Esophagus muscularis mucosa (tissue), 4 donors: ENCODE measurements at places on chromosomes 7 and 10.

GRCh38 chr10:79351332-79351731, 4.1 kb downstream of the PPIF start:
- no peak for DNase-seq

GRCh38 chr7:64870656-64871055, 32.4 kb upstream of the ZNF273 start:
- peak; percentile 74 for DNase-seq

- DNase-seq: no peak
Observed at GRCh38 chr7:134210227-134210626, 83.1 kb downstream of the LRGUK start.

DNA sequence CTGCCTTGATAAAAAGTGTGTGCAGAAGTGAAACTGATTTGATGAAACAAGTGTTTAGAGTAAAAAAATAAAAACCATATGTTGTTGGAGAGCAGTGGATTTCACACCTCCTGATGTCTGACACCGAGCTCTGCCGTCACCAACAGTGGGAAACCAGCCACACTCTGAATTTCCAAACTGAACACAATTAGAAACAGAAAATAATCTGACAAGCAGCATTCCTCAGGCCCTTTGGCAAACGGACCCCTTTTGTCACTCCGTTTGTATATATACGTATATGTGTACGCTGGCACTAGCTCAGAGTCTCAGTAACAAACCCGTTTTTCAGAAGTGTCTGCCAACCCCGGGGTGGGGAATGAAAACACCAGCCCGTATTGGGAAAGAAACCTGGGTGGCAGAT, 32.4 kb downstream of the TACC2 start:
- no peak for DNase-seq

DNA sequence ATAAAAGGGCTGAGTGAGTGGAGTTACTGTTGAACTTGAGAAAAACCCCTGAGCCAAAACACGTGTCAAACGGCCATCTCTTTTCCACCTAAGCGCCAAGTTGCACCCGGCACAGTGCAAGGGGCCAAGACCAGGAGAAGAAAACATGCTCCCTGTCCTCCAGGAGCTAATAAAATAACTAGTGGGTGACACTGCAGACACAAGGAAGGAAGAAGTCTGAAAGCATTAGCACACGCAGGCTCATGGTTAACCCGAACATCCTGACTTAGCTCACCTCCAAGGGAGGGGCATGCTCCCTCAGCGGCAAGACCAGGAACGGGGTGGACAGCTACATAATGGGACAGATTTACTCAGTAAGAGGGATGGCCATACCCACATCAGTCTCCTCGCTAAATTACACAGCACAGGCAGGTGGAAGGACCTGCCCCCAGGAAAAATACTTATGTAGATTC, 65.0 kb downstream of the PIP4K2A start:
- no peak for DNase-seq

DNA sequence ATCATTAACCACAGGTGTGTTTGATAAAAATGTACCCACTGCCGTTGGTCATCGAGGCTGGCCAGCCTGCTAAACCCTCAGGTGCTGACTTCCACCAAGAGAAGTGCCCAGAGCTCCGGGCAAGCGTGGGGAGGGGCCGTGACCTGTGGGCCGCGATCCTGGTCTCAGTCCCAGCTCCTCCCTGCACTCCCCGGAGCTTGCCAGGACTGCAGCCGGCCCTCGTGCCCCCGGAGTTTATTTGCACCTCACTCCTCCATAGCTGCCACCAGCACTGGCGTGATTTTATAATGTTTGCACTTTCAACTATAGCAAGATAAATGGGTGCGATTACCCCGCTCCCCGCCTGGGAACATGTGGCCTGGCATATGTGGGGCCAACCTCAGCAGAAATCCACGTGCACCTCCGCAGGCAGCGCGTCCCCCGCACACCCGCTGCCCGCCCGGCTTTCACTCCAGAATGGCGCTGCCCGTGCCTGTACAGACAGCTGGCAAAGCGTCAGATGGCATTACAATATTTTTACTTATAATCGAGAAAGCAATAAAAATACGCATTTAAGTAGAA, 30.8 kb downstream of the UNCX start:
- DNase-seq: no peak

DNA sequence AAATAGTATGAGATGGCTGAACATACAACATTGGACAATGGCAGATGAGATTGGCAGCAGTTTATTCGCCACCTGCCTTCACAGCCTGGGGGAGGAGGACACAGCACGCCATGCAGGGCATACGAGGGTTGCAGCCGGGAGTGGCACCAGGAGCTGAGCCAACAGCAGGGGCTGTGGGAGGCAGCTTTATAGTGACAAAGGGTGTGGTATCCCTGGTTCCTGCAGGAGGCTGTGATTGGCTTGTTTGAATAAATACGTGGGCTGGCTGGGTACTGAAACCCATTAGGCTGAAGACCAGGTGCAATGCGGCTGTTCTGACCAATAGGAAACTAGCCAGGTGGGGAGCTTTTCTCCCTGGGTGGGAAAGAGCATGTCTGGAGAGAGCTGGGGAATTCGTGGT, 68.9 kb upstream of the LEP start:
- DNase-seq: no peak

DNA sequence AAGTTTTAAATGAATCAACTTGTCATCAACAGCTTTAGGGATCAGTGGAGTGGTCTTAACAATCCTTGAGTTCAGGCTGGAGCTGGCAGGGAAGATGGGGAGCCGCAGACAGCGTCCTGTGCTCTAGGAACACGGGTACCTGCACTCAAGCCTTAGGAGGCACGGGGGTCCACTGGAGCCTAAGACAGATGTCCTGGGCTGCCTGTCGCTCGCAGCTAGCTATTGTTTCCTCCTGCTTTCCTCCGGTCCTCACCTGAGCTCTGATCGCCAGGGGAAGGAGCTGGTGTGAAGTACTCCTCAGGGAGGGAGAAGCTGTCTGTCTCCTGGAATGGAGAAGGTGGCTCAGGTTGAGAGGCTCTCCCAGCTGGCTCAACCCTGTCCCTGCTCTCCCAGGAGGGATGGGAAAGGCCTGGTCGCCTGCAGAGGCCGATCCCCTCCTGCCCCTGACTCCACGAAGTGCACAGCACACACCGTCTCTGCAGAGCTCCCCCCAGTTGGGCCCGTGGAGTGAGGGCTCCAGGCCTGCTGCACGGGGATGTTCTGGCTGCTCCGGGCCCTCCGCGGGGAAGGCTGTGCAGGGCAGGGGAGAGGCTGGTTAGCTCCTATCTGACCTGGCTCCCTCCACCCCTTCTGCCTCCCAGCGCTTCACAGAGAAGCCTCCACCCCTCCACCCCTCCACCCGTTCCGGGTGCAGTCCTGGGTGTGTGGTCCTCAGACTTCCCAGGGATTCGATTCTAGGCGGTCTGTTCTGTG, 14.5 kb upstream of the PYROXD2 start:
- no peak for DNase-seq

- no peak for DNase-seq
Observed at GRCh38 chr7:21526007-21526406, 16.8 kb upstream of the DNAH11 start.

- DNase-seq: no peak
Observed at GRCh38 chr10:49243139-49243538, 54.9 kb upstream of the TMEM273 start.

- no peak for DNase-seq
Observed at GRCh38 chr7:157255201-157255606, 81.6 kb upstream of the DNAJB6 start.

GRCh38 chr7:37247861-37248260, 200.8 kb downstream of the ELMO1 start:
- DNase-seq: no peak

- no peak for DNase-seq
Observed at GRCh38 chr10:104127411-104127810, 5.4 kb downstream of the SFR1 start.

DNA sequence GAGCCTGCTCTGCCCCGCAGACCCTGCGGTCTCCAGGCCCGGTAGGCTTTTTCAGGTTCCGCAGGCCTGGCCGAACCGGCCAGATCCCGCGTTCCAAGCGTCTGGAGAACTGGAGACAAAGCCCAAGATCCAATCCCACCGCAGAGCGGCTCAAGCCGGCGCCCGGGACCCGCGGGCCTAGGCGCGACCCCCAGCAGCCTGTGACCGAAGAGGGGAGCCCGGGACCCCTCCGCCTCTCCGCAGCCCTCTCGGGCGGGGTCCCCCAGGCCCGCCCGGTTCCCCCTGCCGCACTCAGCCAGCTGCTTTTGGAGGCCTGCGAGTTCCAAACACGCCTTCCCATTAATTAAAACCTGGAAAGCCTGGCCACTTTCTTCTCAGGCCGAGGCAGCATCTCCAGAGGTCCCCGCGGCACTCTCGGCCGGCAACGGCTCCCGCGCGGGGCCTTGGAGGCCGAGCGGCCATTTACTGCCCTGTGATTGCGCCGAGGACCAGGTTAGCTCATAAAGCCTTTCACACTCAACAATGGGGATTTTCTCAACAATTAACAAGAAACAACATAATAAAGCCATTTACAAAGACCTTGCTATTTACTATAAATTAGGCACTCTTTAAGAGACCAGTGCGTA, 16.7 kb downstream of the SKIDA1 start:
- DNase-seq: no peak

DNA sequence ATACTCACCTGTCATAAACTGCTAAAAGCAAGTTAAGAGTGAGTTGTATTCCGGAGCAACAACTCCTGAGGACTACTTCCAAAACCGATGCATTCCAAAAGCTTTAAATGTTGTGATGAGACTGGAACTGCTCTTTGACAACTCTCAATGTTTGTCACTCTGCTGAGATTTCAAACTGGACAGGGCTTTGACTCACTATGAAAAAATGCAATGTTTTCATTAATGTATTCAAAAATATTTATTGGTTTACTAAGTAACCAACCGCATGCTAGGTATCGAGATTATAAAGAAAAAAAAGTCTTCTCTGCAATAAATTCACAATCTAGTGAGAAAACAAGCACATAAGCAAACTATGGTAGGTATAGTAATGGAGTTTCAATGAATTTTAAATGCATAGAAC, 107.9 kb upstream of the GNAI1 start:
- DNase-seq: no peak

DNA sequence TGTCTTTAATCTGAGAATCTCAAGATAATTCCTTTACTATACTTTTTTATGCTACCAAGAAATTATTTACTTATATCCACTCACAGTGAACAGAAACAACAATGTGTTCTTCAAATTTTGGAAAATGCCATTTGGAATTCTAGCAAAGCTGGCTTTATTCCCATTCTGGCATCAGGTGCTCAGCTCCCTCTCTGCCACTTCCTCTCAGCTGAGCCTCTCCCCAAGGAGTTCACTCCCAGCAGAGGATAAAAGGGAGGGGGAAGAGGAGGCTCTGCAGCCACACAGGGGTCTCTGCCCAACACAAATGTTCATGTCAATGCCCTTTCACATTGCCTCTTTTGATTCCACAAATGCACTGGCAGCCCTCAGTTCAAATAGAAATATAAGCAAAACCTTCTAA, 116.9 kb downstream of the CPEB3 start:
- no peak for DNase-seq

GRCh38 chr7:85997515-85997914, 646.2 kb upstream of the GRM3 start:
- no peak for DNase-seq

DNA sequence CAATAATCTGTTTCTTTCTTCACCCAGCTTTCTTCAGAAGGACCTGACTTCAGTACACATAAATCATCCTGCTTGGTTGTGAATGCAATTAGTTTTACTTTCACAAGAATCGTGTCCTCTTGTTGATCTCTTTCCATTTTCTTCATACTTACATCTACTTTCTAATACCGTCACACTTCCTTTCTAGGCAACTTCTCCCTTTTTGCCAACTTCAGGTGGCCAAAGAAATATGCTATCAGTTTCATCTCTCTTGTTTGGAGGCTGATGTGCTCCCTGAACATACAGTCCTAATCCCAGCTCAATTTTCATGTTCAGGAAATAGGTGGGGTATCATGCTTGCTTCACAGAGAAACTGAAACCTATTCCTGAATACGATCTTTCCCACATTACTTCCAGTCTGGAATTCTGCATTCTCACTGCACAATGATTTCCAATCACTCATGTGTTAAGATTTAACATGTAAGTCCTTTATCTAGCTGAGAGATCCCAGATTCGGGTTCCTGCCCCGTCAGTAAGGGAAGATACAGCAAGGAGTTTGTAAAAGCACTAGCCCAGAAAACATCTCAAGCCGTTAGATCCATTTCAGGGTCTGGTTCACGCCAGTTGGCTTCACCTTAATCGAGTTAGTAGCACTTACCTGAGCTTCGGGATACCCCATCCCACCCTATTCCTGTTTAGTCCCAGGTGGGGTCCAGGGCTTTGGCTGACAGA, 994 bp downstream of the SLC25A28 start:
- no peak for DNase-seq

DNA sequence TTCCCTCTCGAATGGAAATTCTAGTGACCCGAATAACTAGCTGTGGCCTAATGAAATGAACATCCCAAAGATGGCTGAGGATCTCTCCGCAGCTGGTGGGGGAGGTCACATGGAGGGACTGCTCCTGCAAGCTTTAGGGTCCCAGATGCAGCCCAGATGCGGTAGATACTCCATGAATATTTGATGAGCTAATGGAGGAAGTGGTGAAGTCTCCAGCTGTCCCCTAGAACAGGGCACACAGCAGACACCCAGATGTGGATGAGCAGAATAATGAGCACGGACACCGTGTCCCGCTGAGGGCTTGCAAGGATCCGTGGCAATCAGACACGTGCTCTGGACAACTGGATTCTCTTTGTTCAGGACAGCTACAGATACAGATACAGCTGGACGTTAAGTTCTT, 59.2 kb downstream of the DENND2A start:
- no peak for DNase-seq

DNA sequence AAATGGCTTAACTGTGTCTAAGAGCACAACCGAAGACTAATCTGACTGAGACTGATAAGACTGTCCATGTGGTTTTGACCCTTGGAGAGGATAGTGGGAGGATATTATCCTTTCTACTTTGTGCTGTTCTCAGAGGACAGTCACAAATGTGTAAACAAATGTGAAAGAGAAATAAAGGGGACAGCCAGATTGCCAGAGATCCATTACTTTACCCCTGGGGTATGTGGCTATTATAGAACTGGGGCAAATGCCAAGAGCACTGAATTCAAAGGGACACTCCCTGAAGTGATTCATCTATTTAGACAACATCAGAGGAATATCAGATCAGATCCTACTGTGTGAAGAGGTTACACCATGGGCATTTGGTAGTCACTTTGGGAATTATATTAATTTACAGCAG, 154.7 kb downstream of the RNLS start:
- no peak for DNase-seq

DNA sequence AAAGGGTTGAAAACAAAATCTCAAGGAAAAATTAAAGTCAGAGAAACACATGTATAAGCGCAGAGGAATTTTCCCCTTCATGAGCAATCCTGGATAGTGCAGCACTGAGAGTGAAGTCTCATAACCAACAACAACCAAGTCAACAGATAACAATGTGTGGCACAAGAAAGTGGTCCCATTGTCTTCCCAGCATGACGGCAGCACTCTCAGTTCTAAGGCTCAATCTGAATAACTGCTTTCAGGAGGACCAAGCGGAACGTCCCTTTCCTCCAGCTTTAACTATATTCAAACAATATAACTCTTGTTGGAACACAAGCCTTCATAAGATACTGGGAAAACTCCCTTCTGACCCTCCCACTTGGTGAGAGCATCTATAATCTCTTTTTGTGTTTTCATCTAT, 137.9 kb downstream of the RAPGEF5 start:
- no peak for DNase-seq
